Stimulated activated CD4-positive, alpha-beta T cell treated with anti-CD3 and anti-CD28 coated beads, TNF-alpha, amount 100 ng/mL, for 4 hours (primary cell): ENCODE measurements at places on chromosomes 6 and 20.

GRCh38 chr20:51326201-51326819, 216.2 kb downstream of the NFATC2 start:
- peak; percentile 11 for DNase-seq

GRCh38 chr6:52503851-52504781, 72.7 kb downstream of the TRAM2 start:
- DNase-seq: no peak

DNA sequence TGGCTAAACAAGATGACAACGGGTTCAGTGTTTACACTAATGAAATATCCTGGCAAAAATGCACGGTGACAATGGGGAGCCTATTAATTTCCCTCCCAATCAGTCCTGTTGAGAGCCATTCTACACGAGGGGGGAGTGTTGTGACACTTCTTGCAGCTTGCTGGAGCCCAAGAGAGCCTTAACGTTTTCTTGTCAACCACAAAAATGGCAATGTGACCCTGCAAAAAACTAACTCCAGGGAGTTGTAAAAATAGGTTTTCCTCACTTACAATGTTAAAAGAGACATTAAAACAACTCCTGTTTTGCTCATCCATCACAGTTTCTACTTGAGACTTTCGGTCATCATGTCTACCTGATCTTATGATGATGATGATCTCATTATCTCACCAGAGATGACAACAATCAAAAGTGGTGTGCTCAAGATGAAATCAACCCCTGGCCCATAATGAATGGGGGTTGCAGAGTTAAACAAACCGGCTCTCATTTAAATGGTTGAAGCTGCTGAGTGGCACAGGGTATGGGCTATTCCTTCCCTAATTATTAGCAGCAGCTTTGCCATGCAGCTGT, 57.9 kb downstream of the GJA10 start:
- no peak for DNase-seq

GRCh38 chr6:20205722-20206161, 6.5 kb downstream of the MBOAT1 start:
- no peak for DNase-seq

GRCh38 chr6:157020881-157021343, 243.7 kb downstream of the ARID1B start:
- no peak for DNase-seq

- DNase-seq: no peak
These were observed 67.4 kb downstream of the GMPR start for GRCh38 chr6:16305788-16306187.

DNA sequence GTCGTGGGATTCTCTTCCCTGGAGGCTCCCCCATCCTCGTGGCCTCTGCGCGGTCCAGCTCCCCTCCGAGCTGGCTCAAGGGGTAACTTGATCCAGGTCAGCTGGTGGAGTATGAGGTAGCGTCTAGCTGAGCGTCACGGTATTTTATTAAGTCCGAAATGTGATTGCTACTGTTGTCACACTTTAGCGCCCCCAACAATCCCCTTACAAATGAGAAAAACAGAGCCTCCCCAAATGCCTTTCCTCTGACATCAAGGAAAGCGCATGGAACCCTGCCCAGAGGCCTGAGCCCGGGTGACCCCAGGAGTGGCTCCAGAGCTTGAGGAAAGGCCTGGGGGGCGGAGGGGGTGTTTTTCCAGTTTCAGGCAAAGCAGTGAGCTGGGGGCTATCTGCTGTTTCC, 192.4 kb downstream of the ZMYND8 start:
- DNase-seq: no peak

DNA sequence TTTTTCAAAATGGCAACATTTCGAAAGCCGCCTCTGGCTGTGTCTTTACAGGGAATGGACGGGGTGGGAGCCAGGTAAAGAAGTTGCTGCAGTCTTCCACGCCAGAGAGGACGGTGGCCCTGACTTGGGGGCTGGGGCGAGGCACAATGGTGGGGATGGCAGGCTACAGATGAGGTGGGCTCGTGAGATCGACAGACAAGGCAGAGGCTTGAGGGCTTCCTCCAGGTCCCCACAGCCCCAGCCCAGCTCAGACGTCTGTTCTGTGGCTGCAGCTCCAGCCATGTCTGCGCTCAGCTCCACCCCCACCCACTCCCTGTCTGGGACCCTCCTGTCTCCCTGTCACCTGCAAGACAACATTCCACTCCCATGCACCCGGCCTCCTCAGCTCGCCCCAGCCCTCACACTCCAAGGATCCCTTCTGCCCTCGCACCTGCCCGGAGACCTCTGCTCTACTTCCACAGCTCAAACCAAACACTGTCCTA, 7.4 kb upstream of the C20orf144 start:
- no peak for DNase-seq

- no peak for DNase-seq
These were observed 144.5 kb upstream of the MCHR2 start for GRCh38 chr6:100138346-100139022.

GRCh38 chr6:56852260-56853010, 102.5 kb upstream of the BEND6 start:
- no peak for DNase-seq

DNA sequence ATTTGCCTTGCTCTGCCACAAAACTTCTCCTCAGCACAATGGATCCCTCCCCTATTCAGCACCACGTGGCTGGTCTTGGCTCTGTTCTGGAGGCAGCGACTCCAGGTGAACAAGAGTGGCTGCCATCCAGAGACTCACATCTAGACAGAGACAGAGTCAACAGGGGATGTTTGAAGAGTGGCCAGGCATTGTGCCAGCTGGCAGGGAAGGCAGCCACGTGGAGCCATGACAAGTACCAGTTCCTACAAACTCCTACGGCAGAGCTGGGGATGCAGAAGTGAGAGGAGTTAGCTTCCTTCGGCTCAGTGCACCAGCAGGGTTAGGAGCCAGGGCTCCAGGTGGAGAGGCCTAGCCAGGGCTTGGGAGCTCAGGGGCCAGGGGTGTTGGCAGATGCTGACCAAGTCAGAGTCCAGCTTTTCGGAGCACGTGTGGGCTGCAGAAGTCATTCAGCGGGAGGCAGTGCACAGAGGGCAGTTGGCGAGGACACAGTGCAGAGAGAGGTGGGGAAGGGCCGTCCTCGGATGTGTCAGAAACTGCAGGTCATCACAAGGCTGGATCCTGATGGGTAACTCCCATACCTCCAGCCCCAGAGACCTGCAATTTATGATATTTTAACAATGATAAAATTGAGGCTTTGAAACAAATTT, 171.7 kb upstream of the PDE10A start:
- DNase-seq: no peak

GRCh38 chr6:36848658-36849441, 9.6 kb upstream of the CPNE5 start:
- DNase-seq: no peak

DNA sequence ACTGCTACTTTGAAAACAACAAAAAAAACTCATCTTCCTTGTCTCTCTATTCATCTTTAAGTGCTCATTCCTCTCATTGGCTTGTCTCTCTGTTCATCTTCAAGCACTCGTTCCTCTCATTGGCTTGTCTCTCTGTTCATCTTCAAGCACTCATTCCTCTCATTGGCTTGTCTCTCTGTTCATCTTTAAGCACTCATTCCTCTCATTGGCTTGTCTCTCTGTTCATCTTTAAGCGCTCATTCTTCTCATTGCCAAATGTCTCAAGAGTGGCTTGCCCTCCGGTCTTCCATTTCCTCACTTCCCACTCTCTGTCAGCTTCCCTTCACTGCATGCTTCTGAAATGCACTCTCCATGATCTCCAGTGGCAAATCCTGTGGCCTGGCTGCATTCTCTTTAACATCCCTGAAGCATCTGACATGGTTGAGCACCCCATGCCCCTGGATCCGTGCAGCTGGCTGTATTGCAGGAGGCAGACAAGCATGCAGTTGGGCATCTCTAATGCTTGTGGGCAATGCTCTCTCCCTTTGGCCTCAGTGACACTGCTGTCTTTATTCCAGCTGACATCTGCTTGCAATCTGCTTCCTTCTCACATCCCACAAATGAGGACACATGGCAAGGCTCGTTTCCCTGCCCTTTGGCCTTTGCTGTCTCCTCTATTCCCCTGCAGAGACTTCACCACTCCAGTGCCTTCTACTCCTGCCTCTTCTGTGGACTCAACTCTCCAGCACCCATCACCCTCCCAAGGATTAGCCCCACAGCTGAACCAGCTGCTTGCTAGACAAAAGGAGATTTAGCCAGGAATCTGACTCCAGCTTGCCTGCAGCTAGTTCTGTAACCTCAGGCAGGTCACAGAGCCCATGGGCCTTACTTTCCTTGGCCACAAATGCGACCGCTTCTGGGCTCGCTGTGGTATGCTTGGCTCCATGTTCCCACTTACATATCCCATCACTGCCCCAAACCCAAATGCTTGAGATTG, 143.2 kb upstream of the SNX9 start:
- no peak for DNase-seq

GRCh38 chr20:37363221-37364012, 17.5 kb downstream of the SRC start:
- no peak for DNase-seq

- DNase-seq: no peak
These were observed 193.5 kb upstream of the CNR1 start for GRCh38 chr6:88359530-88360202.

DNA sequence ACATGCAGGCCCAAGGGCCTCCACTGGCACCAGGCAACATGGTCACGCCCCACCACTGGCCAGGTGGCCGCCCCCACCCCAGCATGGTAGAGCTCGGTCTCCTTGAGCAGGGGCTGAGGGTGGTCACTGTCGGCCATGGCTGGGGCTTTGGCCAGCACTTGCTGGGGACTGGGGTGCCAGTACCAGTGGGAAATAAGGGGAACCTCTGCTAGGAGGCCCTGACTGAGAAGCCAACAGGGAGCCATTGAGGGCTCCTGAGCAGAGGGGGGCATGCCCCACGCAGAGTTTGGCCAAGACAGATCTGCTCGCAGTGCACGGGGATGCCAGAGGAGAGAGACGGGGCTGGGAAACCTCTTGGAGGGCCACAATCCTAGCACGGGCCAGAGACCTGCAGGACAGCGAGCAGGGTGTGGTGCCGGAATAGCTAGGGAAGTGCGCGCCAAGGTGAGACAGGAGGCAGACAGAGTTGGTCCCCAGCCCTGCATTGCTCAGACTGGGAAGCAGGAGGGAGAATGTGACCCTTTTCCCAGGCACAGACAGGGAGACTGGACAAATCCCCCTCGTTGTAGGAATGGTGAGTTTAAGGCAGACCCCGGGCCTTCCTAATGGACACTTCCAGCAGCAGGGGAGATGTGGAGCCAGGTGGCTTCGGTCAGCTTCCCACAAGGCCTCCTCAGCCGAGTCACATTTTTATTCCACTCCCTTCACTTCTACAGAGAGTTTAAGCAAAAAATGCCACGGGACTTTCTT, 179.0 kb upstream of the CST7 start:
- DNase-seq: no peak
